ENCODE measurements at places on chromosomes 7 and 10. TPM values are rescaled to one million over a fixed set of nuclear protein-coding genes. Genes with fewer than 3 reads are reported as not detected.

Gene HDAC9
- 79.2 TPM for total RNA-seq

Gene UTF1
- 0.43 TPM for total RNA-seq

Gene HSPB1
- 227 TPM for total RNA-seq

Gene RET
- total RNA-seq: not detected

Gene FEZF1
- total RNA-seq: not detected

Gene SHH
- not detected for total RNA-seq

DNA sequence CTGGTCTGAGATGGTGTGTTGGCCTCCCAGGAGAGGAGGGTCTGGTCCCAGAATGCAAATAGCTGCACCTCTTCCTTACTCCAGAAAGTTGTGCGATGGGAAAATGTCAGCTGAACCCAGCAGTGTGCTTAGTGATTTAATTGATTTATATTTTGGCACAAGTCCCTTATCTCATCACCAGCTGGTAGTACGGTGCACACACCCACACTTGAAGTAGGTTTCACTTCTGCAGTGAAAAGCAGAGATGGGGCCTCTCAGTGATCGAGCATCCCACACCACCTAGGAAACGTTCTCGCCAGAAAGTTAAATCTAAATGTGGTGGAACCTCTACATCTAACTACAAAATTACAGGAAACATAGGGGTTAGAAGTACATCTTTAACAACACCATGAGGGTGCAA is 80.4 kb downstream of the UBE3C start:
- DNase-seq: no peak

DNA sequence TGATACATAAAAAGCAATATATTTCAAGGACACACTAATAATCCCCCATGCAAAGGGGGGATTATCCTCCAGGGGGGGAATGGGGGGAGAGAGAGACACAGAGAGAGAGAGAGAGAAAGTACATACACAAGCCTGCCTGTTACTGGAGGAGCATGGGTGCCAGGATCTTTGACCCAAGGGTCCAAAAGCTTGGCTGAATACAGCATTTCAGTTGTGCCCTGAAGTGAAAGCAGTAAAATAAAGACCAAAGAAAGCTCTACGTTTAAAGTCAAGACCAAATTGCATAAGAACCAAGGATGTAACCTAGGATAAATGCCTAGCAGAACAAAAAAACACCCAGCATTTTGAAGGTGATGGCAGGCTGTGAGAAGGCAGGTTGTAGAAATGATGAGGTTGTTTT is 27.8 kb upstream of the ITGB8 start:
- DNase-seq: no peak

DNA sequence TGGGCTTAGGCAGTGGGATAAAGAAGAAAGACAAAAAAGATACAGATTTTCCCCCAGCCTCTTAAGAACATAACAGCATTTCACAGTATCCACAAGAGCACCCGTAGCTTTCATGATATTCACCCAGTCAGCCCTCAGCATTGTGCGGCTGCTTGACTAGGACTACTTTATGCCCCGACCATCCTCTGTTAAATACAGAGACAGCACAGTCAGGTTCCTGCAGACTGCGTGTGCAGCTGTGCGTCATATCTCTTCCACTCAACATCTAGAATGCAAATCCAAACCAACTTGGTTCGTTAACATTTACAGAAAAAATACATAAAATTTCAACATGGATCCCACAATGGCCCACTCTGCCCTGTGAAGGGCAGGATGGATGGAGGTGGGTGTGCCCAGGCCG is 33.8 kb downstream of the PIK3AP1 start:
- no peak for DNase-seq

GRCh38 chr10:121165276-121165675 is 314.1 kb downstream of the WDR11 start:
- no peak for DNase-seq

DNA sequence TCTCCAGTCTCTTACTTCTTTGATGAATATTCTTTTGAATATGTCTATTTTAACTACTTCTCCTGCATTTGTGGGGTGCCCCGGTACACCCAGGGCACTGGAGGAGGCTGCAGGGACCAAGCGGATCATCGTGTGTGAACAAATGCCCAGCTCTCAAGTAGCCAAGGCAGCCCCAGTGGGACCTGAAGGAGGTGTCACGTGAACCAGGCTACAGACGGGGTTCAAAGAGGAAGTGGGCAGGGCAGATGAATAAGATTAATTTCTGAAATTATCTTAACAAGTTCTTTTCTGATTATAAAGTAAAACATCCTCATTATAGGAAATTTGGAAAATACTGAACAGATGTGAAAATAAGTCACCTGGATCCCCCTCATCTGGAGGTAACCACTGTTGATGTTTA is 78.4 kb upstream of the DUSP5 start:
- no peak for DNase-seq

DNA sequence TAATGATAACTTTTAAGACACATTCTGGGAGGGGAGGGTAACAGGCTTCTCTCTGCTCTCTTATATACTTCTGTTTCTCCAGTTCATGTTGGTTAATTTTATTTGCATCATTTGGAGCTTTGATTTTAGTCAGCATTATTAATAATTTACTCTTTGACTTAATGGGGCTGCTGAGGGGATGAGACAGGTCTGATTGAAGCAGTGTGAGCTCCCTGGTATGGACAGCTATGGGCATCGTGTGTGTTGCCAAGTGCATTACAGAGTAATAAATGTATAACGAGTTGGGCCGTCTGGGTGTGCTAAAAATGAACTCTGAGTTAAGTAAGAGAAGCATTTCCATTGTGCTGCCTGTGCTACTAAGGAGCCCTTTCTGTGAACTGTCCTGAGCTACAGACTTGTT is 31.7 kb upstream of the IKZF1 start:
- no peak for DNase-seq

DNA sequence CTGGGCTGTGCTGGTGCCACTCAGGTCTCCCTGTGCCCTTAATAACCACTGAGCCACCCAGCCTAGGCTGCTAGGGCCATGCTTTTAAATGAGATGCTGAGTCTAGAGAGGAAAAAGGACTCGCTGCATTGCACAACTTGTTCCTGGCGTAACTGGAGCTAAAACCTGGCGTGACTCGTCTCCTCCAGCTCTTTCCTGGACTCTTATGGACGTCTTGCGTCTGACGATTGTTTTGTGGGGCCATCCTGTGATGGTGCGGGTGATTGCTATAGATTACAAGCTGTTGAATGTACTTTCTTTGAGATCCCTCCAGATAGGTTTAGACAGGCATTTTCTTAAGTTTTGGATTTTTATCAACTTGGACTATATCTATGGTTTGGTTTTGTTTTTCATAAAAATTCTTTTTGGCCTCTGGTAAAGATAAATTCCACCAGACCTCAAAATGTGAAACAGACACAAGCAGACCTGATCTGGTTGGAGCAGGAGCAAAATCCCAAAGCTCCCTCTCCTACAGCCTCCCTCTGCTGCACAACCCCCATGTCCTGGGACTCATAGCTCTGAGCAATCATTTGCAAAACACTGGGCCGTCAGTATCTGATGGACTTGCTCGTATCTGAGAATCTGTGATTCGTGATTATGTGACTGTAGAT is 230.3 kb downstream of the ARHGAP12 start:
- DNase-seq: no peak

DNA sequence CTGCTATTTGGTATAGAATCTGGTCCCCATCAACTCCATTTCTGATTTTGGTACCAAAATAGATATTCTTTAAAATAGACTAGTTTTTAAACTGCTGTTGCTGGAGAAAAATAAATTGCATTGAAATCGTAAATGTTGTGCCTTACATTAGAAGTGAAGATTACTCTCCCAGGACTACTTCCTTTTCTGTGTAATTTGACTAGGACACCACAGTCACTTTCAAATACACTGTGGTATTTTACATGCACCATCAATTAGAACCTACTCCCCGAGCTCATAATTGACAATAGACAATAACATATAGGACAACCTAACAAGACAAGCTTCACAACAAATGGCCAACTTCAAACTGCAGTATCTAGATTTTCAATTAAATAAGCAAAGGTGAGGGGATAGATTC is 211.5 kb downstream of the DGKB start:
- no peak for DNase-seq

GRCh38 chr10:110456046-110456445 is 41.7 kb upstream of the DUSP5 start:
- DNase-seq: peak; percentile 34

DNA sequence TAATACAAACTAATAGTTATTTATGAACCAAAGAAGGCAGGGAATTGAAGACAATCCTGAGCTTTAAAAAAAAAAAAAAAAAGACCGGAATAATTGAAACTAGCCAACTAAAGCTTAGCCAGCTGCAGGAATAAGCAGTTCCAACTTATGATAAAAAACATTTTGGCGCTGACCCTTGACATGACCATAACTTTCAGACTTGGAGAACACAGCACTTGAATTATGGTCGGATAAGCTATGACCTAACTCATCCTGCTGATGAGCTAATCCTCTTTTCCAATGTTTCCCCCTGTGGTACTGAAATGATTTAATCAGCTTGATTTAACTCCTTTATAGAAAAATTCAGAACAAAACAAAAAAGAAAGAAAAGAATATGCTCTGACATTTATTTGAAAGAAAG is 181.8 kb downstream of the DGKB start:
- DNase-seq: no peak

DNA sequence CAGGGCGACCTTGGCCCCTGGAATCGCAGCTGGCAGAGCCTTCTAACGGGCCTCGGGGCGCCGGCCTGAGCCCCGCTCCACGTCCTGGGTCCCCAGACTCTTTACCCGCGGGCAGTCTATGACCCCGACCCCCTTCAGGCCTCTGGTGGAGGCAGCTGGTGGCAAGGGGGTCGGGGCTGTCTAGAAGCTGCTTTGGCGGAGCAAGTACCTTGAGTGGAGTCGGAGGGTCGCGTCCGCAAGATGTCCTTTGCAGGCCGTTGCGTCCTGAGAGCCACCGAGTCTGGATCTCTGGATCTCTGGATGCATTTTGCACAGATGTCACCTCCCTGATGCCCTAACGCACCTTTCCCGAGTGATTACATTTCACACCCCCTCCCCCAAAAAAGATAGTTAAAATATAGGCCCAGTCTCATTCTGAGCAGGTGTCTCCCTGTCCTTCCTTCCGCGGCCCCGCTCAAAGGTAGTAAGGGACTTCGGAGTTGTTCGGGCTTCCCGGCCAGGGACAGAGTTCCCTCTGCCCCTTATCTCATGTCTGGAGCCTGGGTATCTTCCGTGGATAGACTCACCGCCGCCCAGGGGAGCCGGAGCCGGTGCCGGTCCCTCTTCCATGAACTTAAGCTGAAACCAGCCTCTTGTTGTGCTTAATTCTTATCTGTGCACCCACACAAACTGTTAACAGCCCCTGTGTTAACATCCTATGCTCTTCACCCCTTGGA is 457 bp downstream of the ACADSB start:
- DNase-seq: peak; percentile 88

DNA sequence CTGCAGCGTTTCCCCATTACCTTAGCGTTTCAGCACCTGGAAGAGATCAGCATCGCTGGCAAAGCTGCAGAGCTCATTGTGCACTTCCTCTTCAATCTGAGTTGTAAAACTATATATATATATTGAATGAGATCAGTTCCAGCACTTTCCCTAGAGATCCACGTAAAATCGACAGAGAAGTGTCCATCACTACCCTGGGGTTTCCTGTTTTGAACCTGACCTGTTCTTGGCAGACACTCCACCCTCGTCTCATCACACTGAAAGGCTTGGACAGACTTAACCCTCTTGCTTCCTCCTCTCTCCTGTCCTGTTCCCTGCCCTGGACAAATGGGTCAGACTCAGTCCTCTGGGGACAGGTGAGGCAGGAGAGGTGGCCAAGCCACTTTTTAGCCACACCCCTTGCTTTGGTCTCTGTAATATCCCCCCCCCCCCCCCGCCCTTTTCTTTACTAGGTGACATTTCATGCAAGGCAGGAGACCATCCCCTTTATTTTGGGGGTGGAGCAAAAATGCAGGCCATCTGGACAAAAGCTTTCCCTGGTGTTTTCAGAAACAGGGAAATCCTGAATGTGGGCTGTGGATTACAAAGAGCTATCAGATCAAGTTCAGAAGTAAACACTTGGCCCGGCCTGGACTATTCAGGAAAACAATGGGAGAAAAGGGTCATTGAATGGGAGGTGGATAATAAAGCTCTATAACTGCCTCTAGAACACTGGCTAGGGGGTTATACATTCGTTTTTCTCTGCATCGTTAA is 83.7 kb upstream of the KDM7A start:
- DNase-seq: no peak

Measured in spleen (tissue), 13 donors.